AG08395 (cell line): ENCODE measurements at places on chromosomes 1 and 21.

- no peak for DNase-seq
These were observed 624.1 kb upstream of the USP24 start for GRCh38 chr1:55839221-55839620.

- no peak for DNase-seq
These were observed 6.8 kb downstream of the STPG1 start for GRCh38 chr1:24406788-24407187.

- no peak for DNase-seq
These were observed 6.8 kb downstream of the TPRG1L start for GRCh38 chr1:3631320-3632260.

GRCh38 chr1:11198851-11199594, 9.9 kb downstream of the ANGPTL7 start:
- DNase-seq = no peak

GRCh38 chr1:12340544-12340930, 110.7 kb downstream of the VPS13D start:
- no peak for DNase-seq

DNA sequence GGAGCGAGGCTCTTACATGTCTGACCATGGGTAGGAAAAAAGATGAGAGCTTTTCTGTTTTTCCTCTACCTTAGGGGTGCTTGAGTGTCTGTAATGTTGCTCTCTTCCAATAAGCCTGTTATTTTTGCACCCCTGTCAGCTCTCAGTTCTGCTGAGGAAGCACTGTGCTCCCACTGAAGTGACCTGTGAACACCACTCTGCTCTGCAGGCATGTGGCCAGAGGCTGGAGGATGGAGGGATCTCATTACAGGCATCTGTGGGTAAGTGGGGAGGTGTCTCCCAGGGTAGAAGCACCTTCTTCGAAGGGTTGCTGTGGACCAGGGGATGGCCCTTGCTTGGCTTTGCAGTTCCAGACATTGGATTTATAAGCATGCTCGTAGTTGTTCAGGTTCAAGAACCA, 56.8 kb upstream of the RBM15 start:
- no peak for DNase-seq

DNA sequence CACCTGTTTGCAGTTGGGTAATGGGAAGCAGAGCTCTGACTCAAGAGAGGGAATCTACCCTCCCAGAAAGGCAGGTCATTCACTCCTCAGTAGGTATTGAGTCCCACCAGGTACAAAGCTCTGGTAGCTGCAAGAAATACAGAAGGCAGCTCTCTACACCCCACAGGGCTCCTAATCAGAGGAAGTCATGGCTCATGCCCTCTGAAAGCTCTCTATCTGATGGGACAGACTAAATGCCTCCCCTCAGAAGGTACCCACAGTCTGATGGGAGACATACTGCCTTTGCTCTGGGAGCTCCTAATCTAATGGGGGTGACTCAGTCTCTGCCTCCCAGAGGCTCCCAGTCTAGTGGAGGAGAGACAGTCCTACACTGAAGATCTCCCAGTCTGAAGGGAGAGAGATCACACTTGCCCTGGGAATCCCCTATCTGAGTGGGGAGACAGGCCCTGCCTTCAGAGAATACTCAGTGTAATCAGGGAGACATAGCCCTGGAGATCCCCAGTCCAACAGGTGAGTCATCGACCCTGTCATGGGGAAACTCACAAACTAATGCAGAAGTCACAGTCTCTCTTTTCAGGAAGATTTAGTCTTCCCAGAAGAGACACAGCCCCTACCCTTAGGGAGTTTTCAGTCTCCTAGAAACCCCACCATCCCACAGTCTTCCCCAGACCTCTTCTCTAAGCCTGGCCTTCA, 23.7 kb downstream of the CAMK1G start:
- DNase-seq = peak; percentile 60

GRCh38 chr1:228825840-228826484, 90.7 kb downstream of the RHOU start:
- no peak for DNase-seq

- no peak for DNase-seq
These were observed 38.2 kb upstream of the KCND3 start for GRCh38 chr1:112027696-112028095.

- no peak for DNase-seq
These were observed 47.3 kb downstream of the FAM78B start for GRCh38 chr1:166119471-166119965.

- no peak for DNase-seq
These were observed 16.8 kb downstream of the CNIH3 start for GRCh38 chr1:224632921-224633321.

GRCh38 chr1:214067397-214067796, 79.6 kb downstream of the PROX1 start:
- DNase-seq = no peak

DNA sequence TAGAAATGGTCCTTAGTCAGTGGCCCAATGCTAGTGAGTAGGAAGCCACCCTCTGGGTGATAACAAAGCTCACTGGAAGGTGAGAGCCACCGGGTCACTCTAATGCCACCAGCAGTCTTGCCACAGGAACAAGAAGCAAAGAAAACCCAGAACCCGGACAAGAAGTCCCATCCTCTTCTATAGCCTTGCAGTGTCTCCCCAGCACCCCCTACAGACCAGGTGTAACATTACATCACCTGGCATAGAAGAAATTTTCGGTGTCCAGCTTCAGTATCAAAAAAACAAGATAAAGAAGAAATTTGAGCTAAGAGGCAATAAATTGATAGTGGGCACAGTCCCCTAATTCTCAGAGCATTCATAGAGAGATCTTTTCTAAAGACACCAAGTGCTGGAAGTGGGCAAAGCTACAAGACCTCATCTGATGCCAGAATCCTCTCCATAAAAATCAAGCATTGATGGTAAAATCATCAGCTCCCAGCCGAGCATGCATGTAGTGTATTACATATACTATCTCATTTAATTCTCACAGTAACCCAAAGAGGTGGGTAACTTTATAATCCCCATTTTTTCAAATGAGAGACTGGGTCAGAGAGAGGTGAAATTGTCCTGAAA, 491.0 kb downstream of the MATN1 start:
- DNase-seq = no peak

GRCh38 chr21:33127154-33127867, 57.4 kb downstream of the OLIG1 start:
- peak; percentile 81 for DNase-seq

- peak; percentile 45 for DNase-seq
These were observed 134.7 kb upstream of the VANGL1 start for GRCh38 chr1:115506924-115507589.

DNA sequence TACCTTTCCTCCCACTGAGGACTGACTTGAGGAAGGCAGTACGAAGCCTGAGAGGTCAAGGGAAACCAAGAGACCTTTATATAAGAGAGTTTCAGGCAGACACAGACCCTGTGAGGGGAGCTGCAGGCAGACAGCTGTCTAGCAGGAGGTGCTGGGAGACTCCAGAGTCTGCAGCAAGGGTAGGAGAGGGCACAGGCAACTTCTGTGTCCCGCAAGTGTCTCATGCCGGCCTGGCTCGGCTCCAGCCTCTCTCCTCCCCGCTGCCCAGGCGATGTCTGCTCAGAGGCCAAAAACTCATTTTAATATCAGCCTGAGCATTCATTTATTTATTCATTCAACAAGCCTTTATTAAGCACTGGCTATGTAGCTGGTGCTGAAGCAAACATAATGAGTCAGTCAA, 83.0 kb downstream of the KIRREL1 start:
- DNase-seq = no peak

DNA sequence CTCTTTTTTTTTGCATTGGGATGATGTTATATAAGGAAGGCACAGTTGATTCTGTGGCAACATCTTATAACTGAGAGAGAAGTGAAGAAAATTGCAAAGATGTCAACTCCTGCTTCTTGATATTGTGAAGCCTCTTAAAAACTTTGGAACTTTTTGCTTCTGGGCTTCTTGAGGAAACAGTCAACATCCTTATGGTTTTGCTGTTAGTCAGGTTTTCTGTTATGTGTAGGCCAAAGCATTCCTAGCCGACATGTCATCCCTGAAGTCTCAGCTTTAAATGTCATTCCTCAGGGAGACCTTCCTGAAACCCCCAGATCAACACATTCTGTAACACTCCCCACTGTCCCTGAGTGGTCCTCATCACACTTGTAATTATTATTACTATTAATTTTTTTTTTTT, 12.6 kb downstream of the FALEC start:
- peak; percentile 70 for DNase-seq

GRCh38 chr1:183058851-183059502, 35.8 kb downstream of the LAMC1 start:
- no peak for DNase-seq

DNA sequence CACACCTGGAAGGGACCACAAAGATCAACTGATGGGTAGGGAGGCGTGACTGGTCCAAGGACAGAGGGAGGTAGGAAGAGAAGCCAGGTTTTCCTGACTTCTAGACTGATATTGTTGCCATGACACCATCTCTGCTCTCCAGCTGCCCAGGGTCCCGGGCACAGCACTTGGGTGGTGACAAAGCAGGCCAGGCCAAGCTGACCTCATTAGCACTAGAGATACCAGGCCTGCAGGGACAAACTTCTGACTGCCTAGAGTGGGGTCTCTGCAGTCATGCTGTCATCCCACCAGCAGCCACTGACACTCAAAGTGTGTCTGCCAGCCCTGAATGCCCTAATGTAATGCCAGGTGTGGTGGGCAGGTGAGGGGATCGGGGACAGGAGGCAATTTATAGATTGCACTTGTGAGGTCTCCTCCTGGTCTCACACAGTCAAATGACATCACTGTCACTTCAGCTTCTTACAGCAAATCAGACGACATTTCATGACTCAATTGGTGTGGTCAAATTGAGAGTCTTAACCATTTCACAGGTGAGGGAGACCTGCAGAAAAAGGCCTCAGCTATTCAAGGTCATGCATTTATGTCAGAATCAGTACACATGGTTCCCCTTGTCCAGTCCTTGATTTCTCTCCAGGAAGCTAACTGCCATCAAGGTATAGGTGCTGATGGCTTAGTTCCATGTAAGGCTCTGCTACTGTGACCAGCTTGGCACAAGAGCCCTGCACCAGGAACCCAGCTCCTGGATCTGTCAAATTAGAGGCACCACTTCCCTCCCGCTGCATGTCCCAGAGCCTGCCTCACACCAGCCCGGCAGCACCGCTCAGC, 2.7 kb downstream of the SLC9A1 start:
- no peak for DNase-seq

DNA sequence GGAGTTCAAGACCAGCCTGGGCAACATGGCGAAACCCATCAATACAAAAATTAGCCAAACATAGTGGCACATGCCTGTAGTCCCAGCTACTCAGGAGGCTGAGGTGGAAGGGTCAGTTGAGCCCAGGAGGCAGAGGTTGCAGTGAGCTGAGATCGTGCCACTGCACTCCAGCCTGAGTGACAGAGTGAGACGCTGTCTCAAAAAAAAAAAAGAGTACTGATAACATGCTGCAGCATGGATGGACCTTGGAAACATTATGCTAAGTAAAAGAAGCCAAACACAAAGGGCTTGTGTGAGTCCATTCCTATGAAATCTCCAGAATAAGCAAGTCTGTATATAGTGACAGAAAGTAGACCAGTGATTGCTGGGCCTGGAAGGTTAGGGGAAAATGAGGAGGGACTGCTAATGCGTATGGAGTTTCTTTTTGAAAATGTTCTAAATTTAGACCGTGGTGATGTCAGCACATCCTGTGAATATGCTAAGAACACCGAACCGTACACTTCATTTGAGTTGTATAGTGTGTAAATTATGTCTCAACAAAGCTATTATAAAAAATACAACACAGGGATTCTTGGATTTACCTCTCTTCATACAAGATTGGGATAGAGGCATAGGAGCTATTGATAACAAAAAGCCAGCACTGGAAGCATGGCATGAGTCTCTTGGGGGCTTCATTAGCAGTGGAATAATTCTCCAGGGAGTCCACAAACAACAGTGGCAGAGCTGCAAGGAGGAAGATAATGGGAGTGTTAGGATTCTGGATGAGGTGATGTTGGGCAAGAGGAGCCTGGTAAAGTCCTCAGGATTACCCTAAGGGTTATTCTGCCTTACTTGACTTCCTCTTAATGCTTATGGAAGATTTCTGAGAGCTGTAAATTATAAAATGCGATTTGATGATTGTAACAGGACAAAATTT, 73.5 kb downstream of the TTC3 start:
- DNase-seq = no peak

- DNase-seq = no peak
These were observed 78.6 kb downstream of the PCSK9 start for GRCh38 chr1:55117941-55118340.

DNA sequence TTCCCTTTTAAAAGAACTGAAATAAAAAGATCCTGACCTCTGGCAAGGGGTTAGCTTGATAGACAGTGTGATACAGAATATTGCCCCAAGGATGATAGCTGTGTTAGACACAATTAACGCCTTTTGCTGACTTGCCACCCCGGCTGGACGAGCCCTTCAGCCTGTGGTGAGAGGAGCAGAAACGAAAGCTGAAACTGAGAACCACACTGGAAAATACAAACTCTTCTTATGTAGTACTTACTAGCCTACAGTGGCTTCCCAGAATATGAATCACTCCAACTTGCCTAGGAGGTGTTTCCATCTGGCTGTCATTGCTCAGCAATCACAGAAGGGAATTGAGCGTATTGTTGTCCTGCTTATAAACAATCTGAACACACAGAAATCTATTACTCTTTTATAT, 22.9 kb downstream of the SAMSN1 start:
- DNase-seq = no peak

DNA sequence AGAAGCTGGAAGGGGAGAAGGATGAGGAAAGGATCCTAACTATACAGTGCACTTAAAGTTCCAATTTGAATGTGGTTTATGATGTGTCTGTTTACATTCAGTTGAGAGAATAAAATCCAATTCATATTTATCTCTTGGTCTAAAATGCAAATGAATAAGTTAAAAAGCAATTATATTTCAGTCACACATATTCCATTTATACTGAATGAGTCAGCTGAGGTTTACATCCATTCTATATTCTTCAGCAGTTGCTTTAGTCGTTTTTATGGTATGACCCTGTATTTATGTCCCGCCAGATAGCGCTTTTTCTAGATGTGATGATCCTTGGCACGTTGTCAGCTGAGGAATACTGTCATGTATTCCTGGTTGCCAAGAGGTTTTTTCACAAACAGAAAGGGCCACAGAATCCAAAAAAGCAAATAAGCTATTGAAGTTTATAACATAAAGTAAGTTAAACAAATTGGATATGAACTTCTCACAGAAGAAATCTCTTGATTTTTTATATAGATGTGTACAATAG, 866.2 kb downstream of the NCAM2 start:
- DNase-seq = no peak

DNA sequence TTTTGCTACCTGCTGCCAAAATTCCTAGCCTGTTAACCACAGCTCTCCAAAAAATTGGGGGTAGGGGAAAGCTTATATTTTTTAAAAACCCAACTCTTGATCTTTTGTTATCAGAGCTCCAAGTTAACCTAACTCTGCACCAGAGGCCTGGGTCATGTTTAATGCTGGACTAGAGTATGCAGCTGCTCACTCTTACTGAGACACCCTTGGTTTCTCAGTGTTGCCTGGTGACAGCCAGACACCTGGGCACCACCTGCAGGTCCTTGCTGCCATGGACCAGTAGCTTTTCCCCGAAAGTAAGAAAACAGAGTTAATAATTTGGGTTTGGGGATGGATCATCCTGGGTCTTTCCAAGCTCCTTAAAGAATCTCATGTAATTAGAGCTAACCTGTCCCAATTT, 30.1 kb downstream of the KCNJ6 start:
- DNase-seq = no peak
